ENCODE measurements at places on chromosomes 5 and 9.

GRCh38 chr5:152124409-152125041 is 199.9 kb upstream of the GLRA1 start:
- DNase-seq, result no peak

- DNase-seq, result no peak
These were observed 75.2 kb downstream of the FCHO2 start for GRCh38 chr5:73030995-73031394.

- DNase-seq, result no peak
These were observed 980 bp downstream of the COL5A1 start for GRCh38 chr9:134642385-134643181.

- DNase-seq, result no peak
These were observed 71.4 kb upstream of the COL5A1 start for GRCh38 chr9:134570151-134570621.

GRCh38 chr9:98975838-98976237 is 32.1 kb downstream of the COL15A1 start:
- DNase-seq, result no peak

DNA sequence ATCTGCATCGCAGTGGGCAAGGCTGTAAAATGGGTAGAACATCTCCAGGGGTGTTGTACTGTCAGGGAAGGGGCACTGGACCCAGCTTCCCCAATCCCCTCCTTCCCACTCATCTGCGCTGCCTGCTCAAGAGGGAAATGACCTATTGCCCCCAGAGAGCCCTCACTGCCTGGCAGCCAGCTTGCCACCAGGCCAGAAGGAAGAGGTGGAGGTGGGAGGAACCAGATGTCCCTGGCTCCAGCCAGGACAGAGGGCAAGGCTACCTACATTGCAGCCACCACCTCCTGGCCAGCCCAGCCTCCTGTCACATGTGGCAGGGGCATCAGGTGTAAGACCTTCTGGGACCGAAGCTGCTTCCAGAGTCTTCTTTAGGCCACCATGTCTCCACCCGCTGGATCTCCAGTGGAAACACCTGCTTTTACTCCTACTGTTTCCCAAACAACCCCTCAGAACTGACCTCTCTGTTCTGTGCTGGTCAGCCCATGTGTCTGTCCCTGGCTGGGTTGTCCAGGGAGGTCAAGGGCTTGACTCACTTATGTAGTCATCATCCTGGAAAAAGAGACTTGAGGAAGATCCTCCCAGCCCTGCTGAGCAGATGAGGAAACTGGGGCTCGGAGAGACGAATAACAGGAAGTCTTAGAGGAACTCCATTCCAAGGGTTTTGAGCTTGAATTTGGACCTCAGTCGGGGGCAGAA is 42.3 kb downstream of the JADE2 start:
- no peak for DNase-seq

- no peak for DNase-seq
These were observed 103.3 kb downstream of the SREK1 start for GRCh38 chr5:66247176-66247960.

DNA sequence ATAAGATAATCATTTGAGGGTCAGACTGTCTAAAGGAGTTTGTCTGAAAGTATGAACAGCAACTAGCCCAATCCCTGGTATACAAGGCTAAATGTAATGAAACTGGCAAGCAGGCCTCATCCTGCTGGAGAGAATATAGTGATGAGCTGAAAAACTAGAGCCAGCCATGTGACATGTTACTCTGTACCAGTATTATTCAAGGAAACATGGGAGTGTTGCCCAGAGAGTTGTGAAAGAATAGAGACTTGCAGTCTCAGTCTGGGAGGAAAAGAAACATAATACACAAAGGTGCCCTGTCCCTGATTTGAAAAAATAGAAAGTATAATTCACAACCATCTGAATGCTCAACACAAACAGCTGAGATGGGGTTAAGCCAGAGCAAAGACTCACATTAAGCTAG is 37.9 kb upstream of the HTR1A start:
- no peak for DNase-seq

DNA sequence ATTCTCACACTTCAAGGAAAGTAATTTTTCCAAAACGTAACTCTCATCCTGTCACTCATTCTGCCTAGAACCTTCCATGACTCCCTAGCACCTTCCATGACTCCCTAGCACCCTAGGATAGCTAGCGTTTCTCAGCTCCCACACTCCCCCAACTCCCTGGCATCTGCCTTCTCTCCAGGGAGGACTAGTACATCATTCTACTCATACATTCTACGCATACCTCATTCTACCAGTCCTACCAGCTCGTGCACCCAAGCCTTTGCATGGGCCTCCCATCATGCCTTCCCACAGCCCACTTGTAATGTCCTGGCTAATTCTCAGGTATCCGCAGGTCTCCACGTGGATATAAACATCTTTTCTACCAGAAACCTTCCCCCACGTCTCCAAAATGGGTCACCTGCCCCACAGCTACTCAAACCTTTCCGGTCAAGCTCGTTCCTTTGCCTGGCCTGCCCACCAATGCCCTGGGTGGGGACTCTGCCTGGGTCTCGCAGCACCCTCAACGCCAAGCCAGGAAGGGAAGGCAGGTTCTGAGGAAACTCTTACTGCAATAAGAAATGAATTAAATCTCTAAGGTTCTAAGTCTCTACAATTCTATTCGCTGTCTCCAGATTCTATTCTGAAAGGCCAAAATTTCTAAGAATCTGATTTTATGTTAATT is 930 bp downstream of the ANKS6 start:
- no peak for DNase-seq

- no peak for DNase-seq
These were observed 817 bp upstream of the GNE start for GRCh38 chr9:36258996-36259533.

DNA sequence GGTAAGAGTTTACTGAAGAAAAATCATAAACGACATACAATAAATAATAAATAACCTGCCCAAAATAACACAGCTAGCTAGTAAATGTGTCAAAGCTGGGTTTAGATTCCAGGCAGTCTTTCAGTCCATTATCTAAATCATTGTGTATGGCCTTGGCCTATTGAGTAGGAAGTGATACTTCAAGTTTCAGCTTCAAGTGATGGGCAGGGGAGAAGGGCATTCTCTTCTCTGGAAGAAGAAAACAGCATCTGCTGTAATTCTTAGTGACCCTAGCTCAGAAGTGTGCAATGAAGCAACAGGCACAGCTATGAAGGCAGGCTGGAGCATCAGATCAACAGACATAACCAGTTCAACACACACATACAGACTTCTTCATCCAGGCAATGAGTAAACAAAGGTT is 42.5 kb downstream of the FNIP1 start:
- DNase-seq, result no peak

GRCh38 chr9:97853844-97854695 is 1.0 kb downstream of the FOXE1 start:
- no peak for DNase-seq

DNA sequence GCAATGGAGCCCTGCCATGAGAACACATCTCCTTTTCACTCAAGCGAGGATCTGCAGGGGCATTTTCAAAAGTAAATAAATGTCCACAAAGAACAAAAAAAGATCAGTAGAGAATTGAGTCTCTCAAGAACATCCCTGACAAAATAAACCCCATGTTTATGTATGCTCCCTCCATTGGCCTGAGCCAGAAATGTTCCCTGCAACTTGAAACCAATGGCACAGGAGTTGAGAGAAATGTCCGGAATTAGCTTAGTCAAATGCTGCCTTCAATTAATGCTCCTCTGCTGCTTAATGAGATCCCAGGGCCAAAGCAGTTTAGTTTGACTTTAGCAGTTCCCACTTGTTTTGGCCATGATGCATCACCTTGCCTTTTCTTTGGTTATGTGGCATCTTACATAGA is 238.3 kb downstream of the EBF1 start:
- DNase-seq, result no peak

DNA sequence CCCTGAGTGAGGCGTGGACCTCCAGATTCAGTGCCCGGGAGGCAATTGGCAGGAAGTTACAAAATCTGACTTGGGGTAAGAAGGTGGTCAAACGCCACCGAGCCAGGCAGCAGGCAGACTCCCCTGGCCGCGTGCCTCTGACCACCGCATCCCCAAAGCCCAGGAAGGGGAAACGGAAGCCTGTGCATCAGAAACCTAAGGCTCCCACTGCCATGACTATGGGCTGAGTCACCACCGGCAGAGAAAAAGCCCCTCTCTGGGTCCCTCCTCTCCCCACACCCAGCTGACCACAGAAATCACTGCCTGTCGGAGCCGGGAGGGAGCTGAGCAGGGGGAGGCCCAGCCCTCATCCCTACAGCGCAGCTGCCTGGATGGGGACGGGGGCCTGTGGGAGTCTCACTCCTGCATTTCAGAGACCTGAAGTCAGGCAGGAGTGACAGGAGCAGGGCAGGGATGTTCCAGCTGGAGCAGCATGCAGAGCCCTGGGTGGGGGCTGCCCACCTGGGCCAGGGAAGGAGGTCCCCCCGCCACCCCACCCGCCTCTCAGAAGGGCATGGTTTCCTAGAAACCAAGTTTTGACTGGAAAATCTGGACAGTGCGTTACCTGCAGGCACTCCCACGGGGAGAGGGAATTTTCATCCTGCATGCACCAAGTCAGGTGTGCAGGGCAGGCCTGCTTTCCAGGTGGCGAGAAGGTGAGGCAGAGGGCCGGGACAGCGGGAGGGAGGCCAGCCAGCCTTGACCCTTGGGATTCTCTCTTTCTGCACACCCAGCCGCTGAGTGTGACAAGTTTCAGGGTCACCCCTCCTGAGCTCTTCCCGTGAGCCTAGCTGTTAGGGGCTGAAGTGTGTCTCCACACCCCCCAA is 68.2 kb downstream of the LRSAM1 start:
- peak; percentile 69 for DNase-seq

DNA sequence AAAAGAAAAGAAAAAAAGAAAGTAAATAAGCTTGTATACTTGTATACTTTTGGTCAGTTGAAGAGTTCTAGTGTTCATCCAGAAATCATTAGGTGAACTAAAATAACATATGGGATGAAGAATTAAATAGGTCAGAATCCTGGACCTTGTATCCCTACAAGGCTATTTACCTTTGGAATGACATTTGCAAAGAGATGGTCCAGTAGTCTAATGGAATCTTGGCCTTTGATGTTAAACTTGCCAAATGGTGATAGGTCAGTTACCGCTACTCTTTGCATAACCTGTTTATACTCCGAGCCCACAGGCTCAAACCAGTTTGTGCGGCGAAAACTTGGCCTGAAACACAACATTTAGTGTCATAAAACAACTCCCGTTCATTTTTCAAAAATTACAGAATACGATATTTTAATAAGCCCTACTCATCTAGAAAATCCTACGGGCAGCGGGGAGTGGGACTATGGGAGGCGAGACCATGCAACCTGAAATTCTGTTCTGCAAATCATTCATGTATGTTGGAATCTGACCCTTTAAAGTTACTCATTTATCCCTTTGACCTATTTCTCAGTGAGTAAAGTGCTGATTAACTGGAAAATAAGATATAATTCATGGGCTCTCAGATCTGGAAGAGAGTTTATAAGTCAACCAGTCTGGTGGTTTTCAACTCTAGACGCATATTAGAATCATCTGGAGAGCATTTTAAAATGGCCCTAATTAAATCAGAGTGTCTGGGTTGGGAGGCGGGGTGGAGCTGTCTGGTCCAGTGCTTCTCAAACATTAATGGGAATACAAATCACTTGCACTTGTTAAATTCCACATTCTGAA is 38.6 kb downstream of the DMGDH start:
- no peak for DNase-seq

- DNase-seq, result no peak
These were observed 2.0 kb downstream of the ABL1 start for GRCh38 chr9:130837002-130837511.

DNA sequence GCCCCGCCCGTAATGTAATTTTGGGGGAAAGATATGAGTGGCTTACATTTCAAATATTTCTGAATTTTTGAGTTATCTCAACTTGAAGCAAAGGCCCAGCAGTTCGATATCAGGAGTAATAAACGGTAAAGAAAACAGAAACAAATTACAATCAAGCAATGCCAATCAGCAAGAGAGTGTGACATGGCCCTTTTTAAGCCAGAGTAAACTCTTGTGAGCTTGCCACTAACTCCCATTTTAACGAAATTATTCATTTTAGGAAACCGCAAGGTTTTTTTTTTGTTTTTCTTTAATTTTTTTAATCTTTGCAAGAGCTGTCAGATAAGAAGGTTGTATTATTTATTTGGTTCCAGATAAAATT is 17.6 kb upstream of the CDK7 start:
- no peak for DNase-seq

GRCh38 chr5:45335978-45336377 is 360.2 kb downstream of the HCN1 start:
- no peak for DNase-seq

DNA sequence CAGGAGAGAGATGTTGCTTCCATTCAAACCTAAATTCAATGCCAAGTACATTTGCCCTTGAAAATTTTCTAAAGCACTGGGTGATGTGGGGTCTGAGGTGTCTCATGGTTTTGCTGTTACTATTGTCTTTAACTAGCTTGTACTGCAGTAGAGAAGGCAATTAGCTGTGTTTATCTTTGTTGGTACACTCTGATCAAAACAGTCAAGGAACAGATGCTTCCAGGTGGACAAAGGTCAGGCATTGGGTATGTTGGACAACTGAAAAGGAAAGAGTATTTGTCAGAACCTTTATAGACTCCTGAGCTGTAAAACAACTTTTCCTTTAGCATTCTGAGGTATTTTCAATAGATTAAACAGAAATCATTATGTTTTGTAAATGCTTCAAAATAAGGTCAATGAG is 2228.7 kb upstream of the WWC1 start:
- DNase-seq, result no peak
